ENCODE measurements at places on chromosomes 16 and 17.

DNA sequence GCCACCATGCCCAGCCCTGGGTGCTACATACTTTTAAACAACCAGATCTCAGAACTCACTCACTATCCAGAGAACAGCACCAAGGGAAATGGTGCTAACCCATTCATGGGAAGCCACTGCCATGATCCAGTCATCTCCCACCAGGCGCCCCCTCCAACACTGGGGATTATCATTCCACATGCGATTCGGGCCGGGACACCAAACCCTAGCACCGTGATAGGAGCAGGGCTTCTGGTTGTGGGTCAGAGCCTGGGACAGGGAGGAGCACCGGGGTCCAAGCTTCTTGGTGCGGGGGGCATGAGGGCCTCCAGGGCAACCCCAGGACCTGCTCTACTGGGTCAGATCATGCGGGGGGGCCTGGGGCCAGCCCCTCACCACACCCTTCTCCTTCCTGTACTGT lies 4.5 kb downstream of the TMEM235 start:
- DNase-seq = no peak

- no peak for DNase-seq
Measured at GRCh38 chr17:48053758-48054237, 5.6 kb downstream of the NFE2L1 start.

- DNase-seq = no peak
Measured at GRCh38 chr17:20120836-20121235, 111.7 kb downstream of the SPECC1 start.

- DNase-seq = peak; percentile 61
Measured at GRCh38 chr16:48385253-48386150, at the start of gene SIAH1. Gene SIAH1 (minus strand): TSS chr16:48385413. CDS start chr16:48362428, 22,985 bp downstream.

DNA sequence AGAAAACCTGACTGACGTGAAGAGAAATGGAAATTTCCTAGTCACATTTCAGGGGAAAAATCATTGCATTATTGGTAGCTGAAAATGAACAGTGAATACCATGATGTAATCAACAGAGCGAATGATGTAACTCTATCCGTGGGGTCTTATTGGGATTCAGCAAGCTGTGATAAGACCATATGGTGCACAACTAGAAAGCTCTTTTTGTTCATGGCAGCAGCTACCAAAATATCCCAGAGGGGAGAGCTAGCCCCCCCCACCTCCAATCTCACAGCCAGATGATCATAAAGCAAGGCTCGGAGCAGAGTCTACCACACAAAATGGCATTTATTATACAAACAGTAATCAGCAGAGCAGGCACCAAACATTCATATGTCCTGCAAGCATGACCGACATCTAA lies 22.2 kb upstream of the DNAH17 start:
- no peak for DNase-seq

DNA sequence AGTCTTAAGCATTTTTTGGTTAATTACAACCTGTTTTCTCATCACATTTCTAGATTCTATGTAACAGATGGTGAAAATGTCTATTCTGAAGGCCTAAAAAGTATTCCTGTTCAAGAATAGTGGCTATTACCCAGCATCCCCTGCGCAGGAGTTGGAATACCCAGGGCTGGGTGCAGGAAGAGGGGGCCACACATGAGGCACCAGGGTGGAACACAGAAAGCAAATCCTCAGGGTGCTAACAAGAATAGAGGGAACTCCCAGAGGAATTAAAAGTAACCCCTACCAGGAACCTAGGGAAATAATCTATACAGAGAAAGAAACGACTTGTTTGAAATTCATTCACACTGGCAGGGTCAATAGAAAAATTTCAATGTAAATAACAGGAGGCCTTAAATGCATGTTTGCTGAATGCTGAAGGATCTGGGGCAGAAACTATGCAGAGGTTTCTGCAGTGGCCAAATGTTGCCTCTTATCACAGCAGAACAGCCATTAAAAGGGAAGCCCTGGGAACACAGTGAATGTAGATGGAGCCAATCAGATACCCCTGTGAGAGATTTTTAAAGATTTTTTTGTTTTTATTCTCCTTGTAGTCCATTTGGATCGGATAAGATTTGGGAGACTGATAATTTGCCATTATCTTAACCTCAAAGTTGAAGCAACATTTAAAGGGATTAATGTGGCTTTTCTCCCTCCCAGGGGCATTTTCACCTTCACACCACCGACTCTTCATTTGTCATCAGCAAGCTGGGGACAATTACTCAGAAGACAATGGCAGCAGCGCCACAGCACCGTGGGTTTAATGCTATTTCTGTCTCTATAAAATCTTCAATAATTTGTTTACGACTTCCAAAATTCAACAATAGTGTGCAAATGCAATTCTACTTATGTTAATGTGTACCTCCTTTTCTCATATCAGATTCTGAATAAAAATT lies 196.0 kb upstream of the PSMD7 start:
- no peak for DNase-seq

DNA sequence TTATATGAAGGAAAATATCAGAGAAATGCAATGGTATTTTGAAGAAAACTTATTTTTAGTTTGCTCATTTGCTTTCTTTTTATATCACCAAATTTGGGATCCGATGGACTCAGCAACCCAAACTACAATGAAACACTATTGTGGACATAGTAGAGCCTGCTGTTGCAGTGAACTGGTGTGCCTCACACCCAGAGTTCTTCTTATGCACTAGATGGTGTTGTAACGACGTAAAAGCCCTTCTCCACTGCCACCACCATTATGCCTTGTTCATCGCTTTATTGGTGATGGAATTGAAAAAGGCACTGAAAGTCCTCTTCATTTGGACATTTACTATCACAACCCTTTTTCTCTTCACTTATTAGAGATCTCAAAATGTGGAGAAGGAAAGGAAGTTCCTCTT lies 381.3 kb downstream of the CDH8 start:
- DNase-seq = no peak

DNA sequence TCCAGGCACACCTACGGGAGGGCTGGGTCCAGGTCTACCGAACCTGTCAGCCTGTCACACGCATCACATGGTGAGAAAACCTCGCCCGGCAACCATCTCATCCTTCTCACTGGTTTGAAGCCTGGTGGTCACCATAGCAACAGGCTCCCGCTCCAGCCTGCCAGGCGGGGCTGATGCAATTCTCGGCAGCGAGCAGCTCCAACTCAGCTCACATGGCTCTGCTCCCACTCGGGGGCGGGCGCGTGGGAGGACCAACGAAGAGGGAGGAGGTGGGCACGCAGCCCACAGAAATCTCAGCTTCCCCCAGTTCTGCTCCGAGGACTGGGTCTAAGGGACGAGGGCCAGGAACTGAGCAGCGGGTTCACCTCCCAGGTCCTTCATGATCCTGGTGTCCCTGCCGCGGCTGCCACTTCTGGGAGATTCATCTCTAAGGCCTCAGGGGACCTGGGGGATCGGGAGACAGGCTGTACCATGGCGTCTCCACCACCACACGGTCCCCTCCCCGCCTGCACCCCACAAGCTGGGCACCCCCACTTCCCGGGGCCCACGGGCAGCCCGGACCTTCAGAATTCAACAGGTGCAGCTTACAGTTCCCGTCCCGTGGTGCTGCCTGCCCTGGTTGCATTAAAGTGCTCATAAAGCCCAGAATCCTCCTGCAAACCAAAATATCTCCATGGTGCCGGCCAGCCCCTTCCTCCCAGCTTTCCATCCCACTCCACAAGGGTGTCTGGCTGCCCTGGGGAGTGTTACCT lies 25.8 kb downstream of the ABR start:
- no peak for DNase-seq

GRCh38 chr16:75653922-75654321 lies 6.3 kb downstream of the TERF2IP start:
- no peak for DNase-seq

DNA sequence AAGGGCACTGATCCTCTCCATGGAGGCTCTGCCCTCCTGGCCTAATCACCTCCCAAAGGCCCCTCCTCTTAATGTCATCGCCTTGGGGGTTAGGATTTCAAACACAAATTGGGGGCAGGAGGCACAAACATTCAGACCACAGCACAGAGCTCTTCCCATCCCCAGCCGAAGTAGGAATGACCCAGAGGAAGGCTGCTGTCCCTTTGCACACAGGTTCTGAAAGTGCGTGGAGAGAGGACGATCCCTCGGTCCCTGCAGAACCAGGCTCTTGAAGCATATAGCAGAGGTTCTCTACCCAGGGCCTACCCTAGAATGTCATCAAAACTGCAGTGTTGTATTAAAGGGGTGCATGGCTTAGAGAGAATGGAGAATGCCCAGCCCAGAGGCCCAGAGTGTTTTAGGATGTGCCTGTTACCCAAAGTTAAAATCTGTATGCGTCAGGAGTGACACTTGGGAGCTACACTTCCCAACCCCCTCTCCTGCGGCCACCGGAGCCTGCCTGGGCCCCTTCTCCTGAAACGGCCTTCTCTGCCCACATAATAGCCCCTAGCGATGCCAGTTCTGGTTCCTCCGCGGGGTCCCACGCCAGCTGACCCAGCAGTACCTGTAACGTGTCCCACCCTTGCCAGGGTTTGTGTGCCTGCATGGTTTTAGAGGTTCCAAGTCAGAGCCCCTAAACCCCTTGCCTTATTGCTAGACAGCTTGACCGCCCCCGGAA lies 159.5 kb upstream of the CACNG5 start:
- no peak for DNase-seq

DNA sequence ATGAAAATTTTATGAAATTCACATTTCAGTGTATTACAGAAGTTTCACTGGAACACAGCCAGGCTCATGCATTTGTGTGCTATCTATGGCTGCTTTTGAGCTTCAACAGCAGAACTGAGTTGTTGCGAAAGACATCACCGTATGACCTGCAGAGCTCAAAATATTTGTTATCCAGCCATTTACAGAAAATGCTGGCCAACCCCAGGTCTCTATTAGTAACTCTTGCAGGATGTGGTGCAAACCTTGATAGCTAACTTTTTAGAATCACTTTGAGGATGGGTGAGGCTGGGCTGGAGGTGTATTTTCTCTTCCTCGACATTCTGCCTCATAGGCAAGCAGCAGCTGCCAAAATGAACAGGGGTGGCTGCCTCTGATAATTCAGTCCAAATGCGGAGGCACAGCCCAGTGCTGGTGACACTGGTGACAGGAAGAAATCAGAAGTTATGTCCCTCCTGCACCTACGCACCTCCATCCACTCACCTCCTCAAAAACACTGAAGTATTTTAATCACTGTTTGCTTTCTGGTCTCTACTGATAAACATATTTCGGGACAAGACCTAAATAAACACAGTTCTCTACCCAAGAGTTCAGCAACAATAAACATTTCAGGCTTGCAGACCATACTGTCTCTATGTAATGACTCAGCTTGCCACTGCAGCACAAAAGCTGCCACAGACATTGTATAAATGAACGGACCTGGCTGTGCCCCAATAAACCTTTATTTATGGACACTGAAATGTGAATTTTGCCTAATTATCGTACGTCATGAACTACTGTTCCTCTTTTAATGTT lies 28.5 kb downstream of the ARHGAP17 start:
- DNase-seq = peak; percentile 8

GRCh38 chr17:83195330-83196023 lies 116.1 kb downstream of the METRNL start:
- no peak for DNase-seq

DNA sequence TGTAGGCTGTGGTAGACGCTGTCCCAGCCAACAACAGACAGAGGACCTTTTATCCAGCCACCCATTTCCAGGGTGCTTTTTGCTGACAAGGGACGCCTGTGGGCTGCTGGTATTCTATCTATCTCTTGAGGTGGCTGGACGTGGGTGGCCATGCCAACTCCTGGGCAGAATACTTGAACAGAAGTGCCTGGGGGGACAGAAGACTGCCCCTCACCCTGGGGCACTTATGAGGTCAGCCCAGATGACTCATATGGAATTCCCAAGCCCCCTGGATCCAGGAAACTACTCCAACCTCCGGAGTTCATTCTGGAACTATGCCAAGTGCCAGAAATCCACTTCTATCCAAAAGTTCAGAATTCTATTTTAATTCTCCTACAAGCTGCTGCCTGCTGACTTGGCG lies 61.3 kb downstream of the CDRT4 start:
- DNase-seq = no peak

DNA sequence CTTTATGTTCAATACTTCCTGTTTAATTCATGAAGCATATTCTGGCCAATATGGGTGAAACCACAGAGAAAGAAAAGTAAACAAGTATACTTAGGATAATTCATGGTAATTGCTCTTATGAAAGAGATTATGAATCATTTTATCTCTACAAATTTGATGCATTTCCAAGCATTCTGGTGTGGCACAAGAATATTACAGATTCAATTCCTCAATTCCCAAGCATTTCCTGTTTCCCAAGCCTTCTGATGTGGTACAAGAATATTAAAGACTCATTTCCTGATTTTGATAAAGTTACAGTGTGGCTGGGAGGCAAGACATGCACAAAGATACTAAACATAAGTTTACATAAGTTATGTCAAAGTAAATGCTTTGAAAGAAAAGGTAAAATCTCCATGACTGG lies 126.1 kb upstream of the NUDT7 start:
- no peak for DNase-seq

- peak; percentile 84 for DNase-seq
Measured at GRCh38 chr17:60142872-60143499, 6.8 kb upstream of the CA4 start.

DNA sequence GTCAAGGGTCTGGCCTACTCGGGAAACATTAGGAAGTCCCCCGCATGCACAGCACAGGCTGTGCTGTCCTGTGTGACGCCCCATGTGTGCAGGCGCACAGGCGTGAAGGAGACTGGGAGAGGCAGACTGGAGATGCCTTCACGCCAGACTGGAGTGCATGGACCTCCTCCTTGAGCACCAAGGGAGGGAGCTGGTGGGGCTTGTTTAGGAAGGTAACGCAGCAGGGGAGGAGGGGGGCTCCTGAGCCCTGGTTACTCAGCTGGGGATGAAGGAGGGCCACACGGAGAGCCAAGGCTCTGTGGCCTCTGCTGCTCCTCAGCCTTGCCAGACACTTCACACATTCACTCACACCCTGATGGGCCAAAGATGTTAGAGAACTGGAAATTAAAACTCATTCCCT lies 7.7 kb downstream of the HSDL1 start:
- no peak for DNase-seq

DNA sequence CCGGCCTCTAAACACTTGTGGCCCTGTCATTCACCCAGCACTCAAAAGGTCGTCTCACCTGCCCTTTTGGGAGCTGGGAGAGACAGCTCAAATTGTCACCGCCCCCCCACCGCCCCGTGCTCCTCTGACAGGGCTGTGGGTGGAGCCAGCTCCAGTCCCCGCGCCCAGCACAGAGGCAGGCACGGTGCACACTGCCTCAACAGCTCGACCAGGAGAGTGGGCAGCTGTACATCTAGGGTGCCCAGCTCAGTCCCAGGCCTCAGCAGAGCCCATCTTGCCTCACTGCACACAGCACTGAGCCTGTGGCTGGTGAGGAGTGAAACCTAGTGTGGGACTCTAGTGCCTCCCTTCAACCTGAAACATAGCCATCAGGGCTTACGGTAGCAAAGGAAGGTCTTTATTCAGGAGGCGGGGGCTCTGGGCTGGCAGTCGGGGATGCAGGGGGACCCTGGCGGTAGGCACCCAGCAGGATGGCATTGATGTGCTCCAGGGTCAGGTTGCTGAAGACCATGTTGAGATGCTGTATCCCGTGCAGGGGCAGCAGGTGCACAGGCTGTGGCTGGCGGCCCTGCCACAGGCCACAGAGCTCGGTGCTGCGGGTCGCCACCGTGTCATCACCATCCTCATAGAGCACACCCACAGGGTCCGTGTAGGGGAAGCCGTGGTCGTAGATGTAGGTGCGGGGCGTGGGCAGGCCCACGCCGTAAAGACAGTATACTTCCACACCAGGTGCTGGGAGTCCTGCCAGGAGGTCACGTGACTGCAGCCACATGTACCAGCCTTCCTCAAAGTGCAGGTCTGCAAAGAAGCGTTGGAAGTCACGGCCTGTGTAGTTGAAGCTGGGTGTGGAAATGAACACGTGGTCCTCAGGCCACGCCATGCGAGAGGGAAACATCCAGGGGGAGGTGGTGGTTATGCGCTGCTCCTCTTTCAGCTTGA lies 3.1 kb upstream of the PSMB10 start:
- no peak for DNase-seq

All from KG1 (cell line).